GM23338 (cell line): ENCODE measurements at places on chromosomes 3 and 15. TPM values are rescaled to one million over a fixed set of nuclear protein-coding genes. Genes with fewer than 3 reads are reported as not detected.

The CCDC39 gene
- 1.6 and 2.6 TPM in 2 replicates for polyA plus RNA-seq

The OR5K2 gene
- not detected in 2 replicates for polyA plus RNA-seq

DNA sequence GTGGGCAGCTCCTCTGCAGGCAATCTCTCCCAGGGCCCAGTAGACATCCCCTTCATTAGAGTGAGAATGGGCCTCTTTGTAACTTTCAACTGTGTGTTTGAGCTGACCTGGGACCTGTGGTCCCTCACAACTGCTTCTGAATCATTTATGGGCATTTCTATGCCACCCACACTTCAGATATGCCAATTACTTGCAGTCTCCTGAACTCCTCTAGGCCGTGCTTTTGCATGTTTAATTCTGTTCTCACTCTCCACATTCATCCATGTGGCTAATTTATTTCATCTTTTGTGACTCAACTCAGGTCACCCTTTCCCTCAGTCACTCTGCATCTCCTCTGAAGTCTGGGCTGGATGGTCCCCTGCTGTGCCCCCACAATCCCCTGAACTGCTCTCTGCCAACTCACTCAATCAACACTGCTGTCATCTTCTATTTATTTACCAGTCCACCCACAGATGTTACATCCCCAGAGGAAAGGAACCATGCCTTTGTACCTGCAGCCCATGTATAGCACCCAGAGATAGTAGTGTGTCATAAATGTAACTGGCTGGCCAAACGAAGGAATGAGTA lies 364.7 kb downstream of the EPHB1 start:
- DNase-seq = no peak
- H3K27ac ChIP-seq = no peak overlapping the region
- H3K4me1 ChIP-seq = peaks cover 7% of the 10 kb centered on the region
- H3K27me3 ChIP-seq = no peaks in the 10 kb centered on the region
- no peaks in the 10 kb centered on the region for H3K36me3 ChIP-seq

GRCh38 chr3:196962930-196963630 lies 5.6 kb downstream of the PIGZ start:
- peaks cover 44% of the 10 kb centered on the region for H3K27me3 ChIP-seq
- no peaks in the 10 kb centered on the region for H3K36me3 ChIP-seq
- H3K4me1 ChIP-seq = no peaks in the 10 kb centered on the region; the same call in 1 of the 2 replicates

DNA sequence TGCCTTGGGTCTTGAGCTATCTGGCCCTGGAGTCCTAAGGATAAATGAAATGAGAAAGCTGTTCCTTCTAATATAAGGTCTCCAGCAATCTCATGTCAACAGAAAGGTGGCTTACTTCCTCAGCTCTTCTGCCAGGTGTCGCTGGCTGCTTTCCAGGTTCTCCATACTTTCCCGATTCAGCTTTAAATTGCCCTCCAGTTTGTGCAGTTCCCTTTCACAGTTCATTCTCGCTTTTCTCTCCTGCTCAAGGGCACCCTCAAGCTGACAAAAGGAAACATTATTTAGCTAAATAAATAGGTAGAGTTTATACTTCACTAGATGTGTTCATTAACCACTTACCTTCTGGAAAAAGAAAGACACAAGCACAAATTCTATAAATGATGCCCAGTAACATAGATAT lies 73.0 kb downstream of the MYH15 start:
- no peak overlapping the region for H3K27ac ChIP-seq
- no peak overlapping the region for H3K4me3 ChIP-seq
- no peaks in the 10 kb centered on the region for H3K36me3 ChIP-seq
- no peak for DNase-seq

The GOLGA6L1 gene
- 0.09 TPM in 1 of 2 replicates, not detected in the other for polyA plus RNA-seq

DNA sequence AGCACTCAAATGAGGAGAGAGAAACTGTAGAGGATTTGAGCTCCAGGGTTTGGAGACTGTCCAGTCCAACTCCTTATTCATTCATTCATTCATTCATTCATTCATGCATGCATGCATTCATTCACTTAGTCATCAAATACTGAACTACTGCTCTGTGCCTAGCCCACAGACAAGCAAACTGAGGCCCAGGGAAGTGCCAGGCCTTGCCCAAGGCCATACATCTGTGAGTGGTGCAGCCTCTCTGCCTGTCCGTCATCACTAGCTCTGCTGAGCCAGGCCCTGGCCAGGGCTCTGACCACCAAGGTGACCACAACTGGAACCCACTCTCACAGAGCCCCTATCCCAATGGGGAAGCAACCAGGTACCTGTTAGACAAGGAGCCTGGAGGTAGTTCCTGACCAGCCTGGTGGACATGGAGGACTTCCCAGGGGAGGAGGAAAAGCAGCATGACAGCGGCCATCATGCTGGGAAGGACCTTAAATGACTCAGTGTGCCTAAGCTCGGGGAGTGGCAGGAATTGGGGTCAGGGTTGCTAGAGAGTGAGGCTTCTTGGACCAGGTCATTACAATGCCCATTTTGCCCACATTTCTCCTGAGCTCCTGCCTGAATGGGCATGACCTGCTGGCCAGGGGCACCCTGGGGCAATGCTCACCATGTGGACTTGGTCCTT lies 27.5 kb upstream of the RPL29 start:
- no peaks in the 10 kb centered on the region for H3K27me3 ChIP-seq
- no peaks in the 10 kb centered on the region for H3K36me3 ChIP-seq
- no peak overlapping the region for H3K27ac ChIP-seq

DNA sequence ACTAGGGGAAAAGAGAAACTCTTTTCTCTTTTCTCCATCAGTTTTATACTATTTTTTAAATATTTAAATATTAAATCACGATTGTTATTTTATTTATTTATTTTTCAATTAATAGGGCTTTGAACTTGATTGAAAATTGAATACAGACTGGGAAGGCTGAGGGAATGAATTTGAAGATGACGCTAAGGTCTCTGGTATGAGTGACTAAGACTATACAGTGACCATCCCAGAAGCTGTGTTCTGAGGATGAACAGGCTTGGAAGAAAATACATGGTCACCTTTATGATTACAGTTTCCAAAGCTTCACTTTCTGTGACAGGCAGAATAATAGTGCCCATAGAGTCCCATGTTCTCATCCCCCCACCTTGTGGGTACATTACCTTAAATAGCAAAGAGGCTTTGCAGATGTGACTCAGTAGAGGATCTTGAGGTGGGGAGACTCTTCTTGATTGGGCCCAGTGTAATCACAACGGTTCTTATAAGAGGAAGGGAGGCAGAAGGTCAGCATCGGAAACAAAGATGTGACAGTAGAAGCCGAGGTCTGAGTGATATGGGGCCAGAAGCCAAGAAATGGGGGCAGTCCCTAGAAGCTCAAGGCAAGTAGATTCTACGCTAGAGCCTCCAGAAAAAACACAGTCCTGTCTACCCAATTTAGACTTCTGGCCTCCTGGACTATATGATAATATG lies 51.0 kb upstream of the LPP start:
- H3K4me1 ChIP-seq = peaks cover 14% of the 10 kb centered on the region
- H3K4me3 ChIP-seq = no peak overlapping the region
- H3K36me3 ChIP-seq = no peaks in the 10 kb centered on the region
- H3K27ac ChIP-seq = no peak overlapping the region
- no peak for DNase-seq
- H3K27me3 ChIP-seq = no peaks in the 10 kb centered on the region

DNA sequence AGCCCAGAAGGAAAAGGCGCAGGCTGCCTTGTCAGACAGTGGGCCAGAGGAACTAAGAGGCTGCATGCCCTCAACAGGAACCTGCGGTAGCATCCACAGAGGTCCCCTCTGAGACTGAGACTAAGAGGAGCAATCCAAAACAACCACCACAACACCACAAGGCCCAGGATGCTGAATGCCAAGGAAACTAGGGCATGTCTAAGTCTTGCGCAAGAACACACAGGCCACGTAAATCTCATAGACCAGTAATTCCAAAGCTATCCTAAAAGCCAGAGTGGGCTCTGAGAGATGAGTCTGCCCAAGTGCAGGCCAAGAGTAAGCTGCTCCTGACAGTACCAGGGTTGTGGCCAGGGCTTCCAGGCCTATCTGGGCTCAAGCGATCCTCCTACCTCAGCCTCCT lies 12.9 kb downstream of the MON1A start:
- H3K27me3 ChIP-seq = no peaks in the 10 kb centered on the region
- H3K36me3 ChIP-seq = no peaks in the 10 kb centered on the region
- no peak overlapping the region for H3K27ac ChIP-seq
- DNase-seq = no peak
- H3K4me3 ChIP-seq = no peak overlapping the region
- no peaks in the 10 kb centered on the region for H3K4me1 ChIP-seq
